Posterior vena cava (tissue), 2 donors: ENCODE measurements at places on chromosomes 11 and 22. TPM values are rescaled to one million over a fixed set of nuclear protein-coding genes. Genes with fewer than 3 reads are reported as not detected.

DDX10 gene
- 21.1 TPM for total RNA-seq

FEN1 gene
- 6.0 TPM for total RNA-seq

PATZ1 gene
- total RNA-seq: 10.8 TPM

ABCC8 gene
- 11.4 TPM for total RNA-seq

SLC22A12 gene
- total RNA-seq: not detected

OR51I1 gene
- not detected for total RNA-seq

FAM181B gene
- 0.67 TPM for total RNA-seq

DCPS gene
- 14.3 TPM for total RNA-seq

OR2D2 gene
- not detected for total RNA-seq

DERL3 gene
- total RNA-seq: 0.83 TPM

TMPRSS5 gene
- total RNA-seq: 0.76 TPM

SLC22A8 gene
- total RNA-seq: not detected

BDNF gene
- total RNA-seq: 12.5 TPM

ZNHIT2 gene
- 6.0 TPM for total RNA-seq

PDGFD gene
- 24.3 TPM for total RNA-seq

GRCh38 chr11:78380615-78381051 lies 37.0 kb downstream of the GAB2 start:
- no peak for DNase-seq

- DNase-seq: no peak
Observed at GRCh38 chr11:92916299-92916698, 53.2 kb upstream of the MTNR1B start.

DNA sequence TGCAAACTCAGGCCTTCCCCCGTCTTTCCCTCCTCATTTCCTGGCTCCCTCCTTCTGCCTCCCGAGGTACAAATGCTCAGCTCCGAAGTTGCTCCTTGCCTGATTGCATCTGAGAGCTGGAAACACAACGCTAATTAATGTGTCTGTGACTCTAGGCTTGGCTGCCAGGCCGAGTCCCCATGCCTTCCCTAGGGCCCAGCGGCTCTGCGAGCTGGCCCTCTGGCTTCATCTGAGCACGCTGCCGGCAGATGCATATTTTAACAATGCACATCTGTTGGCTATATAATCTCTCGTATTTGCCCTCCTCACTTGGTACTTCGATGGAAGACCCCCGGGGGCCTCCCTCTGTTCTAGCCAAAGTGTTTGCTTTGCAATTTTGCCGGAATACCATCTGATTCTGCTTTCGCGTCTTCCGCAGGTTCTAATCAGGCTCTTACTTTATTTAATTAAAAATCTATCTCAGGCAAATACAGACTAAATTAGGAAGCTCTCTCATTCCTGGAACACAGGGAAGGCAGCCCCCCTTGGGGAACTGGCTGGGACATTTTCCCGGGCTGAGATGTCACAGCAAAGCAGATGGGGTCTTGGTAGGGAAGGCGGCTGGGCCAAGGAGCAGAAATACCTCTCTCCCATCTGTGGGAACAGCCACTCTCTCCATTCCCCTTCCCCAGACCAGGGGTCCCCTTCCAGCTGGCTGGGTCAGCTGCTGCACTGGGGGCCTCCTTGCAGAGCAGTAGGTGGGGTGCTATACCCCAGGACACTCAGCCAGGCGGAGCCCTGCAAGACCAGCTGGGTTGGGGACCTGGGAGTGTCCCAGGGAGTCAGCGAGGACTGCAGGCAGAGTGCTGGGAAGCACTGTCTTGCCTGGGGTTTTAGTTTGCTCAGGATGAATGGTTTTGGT lies 162.8 kb downstream of the ST3GAL4 start:
- peak; percentile 25 for DNase-seq

DNA sequence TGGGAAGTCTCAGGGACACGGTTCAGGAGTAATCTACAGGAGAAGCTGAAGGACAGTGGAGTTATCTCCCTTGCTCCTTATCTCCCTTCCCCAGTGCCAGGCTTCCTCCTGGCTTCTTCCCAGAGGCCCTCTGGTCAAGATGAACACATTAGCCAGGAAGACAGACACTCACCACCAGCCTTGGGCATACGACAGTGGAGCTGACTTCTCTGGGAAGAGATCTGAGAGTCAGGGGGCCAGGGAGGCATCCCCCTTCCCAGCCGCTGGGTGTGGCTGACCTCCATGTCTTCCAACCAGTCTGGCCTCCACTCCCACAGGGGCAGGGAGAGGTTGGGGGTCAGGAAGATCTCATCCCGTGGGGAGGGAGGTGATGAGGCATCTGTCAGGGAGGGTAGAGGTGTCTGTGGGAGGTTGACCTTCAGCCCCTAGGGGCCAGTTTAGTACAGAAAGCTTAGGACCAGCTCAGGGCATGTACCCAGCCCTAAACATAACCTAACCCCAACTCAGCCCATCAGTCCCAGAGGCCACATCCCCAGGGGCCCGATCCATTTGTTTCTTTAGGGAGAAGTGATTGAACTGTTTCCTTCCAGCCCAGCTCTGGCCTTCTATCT lies 12.7 kb downstream of the ROBO4 start:
- no peak for DNase-seq

GRCh38 chr11:47244448-47245350 lies 3.9 kb downstream of the ACP2 start:
- peak; percentile 85 for DNase-seq

DNA sequence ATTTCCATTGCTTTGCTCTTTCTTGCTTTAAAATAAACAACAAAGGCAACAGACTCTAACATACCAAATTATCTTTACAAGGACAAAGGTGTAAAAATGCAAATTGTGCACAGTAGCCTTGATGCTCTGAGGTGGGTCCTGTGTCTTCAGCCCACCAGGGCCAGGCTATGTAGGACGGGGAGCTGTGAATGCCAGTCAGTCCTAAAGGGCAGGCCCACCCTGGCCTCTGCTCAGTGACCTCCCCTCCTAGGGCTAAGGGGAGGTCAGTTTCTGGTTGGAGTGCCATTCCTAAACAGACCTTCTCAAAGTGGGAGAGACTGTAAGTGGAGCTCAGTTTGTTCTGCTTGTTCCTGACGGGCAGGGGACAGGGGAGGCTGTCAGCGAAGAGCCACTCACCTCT lies 78.0 kb upstream of the SUSD2 start:
- peak; percentile 19 for DNase-seq

GRCh38 chr11:32758291-32758690 lies 36.2 kb downstream of the CCDC73 start:
- no peak for DNase-seq

DNA sequence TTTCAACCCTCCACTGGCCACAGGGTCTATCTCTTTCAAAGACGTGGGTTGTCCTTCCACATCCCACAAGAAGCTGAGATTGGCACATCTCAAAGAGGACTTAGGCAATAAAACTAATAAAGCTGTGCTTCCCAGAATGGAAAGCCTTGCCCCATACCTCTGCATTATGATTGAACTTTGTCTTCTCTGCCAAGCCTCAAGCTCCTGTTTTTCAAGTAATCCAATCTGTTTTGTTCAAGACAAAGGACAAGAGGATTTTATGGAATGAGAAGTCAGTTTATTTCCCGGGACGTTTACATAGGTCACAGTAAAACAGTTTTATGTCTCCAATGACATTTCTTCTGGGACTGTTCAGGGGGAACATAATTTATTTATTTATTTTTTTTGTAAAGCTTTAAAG lies 108.4 kb downstream of the GALNT18 start:
- no peak for DNase-seq

DNA sequence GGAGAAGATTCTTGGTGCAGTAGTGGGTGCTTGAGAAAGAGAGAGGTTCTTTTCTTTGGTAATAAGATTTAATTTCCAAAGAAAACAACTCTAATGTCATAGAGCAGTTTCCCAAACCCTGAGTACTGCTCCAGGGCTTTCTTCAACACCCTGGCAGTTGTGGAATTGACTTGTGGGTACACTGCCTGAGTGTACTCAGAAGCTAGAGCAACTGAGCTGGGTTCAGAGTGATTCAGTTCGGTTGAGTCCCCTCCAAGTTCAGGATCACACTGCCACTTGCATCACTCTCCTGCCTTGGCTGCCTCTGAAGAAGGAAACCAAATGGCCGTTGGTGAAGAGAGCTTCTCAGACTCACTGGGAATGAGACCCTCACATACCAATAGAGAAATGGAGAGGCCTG lies 5.3 kb downstream of the DMC1 start:
- no peak for DNase-seq

DNA sequence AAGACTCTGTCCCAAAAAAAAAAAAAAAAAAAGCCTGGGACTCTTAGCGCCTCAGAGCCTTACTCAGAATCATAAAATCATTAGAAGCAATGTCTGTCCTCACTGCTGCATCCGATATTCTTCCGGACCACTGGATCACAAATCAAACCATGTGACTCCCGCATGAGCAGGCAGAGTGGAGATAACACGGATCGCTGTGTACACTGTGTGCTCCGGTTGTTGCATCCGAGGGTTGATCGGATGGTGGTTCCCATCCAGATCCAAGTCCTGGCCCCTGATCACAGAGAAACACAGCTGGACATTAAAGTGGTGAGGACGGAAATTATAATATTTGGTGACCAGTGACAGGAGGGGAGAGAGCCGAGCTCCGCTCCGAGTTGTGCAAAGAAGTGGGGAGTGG lies 9.7 kb upstream of the TXNRD2 start:
- no peak for DNase-seq

GRCh38 chr11:59394186-59394585 lies 32.0 kb downstream of the OR5A2 start:
- no peak for DNase-seq

- no peak for DNase-seq
Observed at GRCh38 chr11:30580573-30580972, 5.6 kb downstream of the MPPED2 start.

DNA sequence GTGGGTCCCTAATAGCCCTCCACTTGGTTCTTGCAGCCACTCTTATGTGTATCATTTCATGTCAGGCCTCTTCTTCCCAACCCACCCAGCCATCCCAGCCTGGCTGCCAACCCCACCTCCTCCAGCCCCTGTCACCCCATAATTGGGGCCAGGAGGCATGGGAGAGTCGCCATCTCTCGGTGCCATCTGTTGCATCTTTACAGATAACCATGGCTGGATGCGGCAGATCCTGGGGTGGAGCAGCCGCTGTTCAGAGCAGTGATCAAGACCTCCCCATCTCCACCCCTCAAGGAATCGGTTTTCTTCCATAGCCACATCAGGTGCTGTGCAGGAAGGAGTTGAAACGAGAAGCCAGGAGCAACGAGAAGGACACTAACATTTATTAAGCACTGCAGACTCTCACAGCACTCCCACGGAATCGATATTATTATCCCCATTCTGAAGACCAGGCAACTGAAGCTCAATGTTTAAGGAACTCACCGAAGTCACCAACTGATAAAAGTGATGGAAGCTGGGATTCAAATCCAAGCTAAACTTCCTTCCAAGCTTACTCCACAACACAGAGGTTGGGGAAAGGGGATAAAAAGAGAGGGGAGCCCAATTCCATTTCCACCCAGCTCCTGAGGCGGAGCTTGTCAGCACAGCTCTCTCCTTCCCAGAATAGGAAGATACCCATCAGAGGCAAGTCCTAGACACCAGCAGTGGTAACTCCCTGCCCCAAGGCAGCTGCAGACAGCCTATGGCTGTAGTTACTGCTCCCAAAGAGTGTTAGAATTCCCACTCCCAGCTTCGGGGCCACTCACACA lies 2.7 kb downstream of the SLC43A1 start:
- no peak for DNase-seq

- DNase-seq: no peak
Observed at GRCh38 chr22:26556904-26557303, 33.0 kb downstream of the TPST2 start.

- DNase-seq: no peak
Observed at GRCh38 chr22:45544588-45545170, 42.0 kb downstream of the FBLN1 start.

DNA sequence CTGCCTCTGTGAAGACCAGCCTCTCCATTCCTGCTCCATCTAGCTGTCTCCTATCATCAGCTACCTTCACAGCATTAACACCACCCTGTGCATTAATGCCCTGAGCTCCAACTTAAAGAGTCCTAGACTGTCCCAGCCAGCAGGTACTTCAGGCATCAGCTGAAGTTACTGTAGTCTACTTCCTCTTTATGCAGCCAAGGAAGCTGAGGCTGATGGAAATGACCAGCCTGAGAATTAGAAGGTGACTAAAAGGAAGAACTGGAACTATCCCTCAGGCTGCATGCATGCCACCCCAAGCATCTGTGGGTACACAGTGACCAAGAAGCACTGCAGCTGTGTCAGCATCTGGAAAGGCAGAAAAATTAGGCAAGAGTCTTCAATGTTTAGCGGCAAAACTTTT lies 28.2 kb downstream of the MS4A10 start:
- no peak for DNase-seq

- DNase-seq: peak; percentile 41
Observed at GRCh38 chr11:110182886-110183285, 89.7 kb downstream of the ZC3H12C start.

GRCh38 chr11:45936511-45937054 lies 14.1 kb downstream of the LARGE2 start:
- peak; percentile 42 for DNase-seq

GRCh38 chr11:394034-394857 lies at the start of gene PKP3:
PKP3 (plus strand) TSS chr11:394209; CDS start chr11:394293, 84 bp downstream.
- no peak for DNase-seq

- DNase-seq: no peak
Observed at GRCh38 chr11:1277936-1278512, 31.4 kb downstream of the TOLLIP start.

GRCh38 chr22:45720839-45721378 lies 49.3 kb downstream of the ATXN10 start:
- no peak for DNase-seq

DNA sequence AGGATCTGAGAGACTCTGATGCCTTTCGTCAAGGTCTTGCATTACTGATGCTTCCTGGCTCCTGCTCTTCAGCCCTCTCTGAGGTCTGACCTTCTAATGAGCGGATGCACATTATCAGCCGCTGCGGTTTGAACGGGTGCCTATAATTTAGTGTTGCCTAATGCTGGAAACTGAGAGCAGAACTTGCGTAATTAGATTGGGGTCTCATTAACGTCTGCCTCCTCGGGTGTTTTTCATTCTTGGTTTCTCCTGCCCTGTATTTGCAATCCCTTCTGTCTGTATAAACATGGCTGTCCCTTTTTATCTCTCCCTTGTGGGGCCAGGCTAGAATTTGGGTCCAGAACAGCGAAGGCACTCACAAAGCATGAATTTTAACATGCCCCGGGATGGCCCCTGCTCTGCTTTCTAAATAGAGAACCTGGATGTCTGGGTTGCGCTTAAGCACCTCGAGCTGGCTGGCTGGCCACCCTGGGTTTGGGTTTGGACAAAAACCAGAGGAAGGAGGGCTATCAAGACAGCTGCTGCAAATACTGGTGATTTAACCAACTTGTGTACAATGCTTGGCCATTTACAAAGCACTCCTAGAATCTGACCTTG lies 118.6 kb downstream of the TIMP3 start:
- DNase-seq: no peak

GRCh38 chr11:44694443-44694842 lies 32.3 kb upstream of the TSPAN18 start:
- DNase-seq: no peak

GRCh38 chr22:45877651-45878050 lies 99.3 kb downstream of the WNT7B start:
- DNase-seq: no peak
